ENCODE measurements at places on chromosomes 3 and 15. TPM values are rescaled to one million over a fixed set of nuclear protein-coding genes. Genes with fewer than 3 reads are reported as not detected.

Gene SLC2A2
- total RNA-seq = not detected

Gene TM6SF1
- 3.3 TPM for total RNA-seq

Gene HESX1
- 0.43 TPM for total RNA-seq

Gene KLHL40
- not detected for total RNA-seq

Gene ADAMTSL3
- 0.07 TPM for total RNA-seq

Gene THRB
- total RNA-seq = not detected

Gene C3orf20
- total RNA-seq = 0.07 TPM
